Epithelial cell of proximal tubule (primary cell): ENCODE measurements at places on chromosomes 3 and 15. TPM values are rescaled to one million over a fixed set of nuclear protein-coding genes. Genes with fewer than 3 reads are reported as not detected.
A peak's percentile ranks its signal among the peaks of the same experiment; 100 is the strongest.

The ECE2 gene
- not detected in 2 replicates for total RNA-seq

The CCDC80 gene
- 11.6 and 12.2 TPM in 2 replicates for total RNA-seq

The SEMA7A gene
- 112 and 113 TPM in 2 replicates for total RNA-seq

The IQCF5 gene
- not detected in 2 replicates for total RNA-seq

The ANKRD63 gene
- total RNA-seq = 0.22 TPM in 1 of 2 replicates, not detected in the other

The GABRB3 gene
- total RNA-seq = 0.58 and 0.80 TPM in 2 replicates

The CYP1A1 gene
- total RNA-seq = 0.14 and 0.52 TPM in 2 replicates

The XIRP1 gene
- total RNA-seq = 0.12 TPM in 1 of 2 replicates, not detected in the other

The CCDC9B gene
- 4.6 and 10.7 TPM in 2 replicates for total RNA-seq

DNA sequence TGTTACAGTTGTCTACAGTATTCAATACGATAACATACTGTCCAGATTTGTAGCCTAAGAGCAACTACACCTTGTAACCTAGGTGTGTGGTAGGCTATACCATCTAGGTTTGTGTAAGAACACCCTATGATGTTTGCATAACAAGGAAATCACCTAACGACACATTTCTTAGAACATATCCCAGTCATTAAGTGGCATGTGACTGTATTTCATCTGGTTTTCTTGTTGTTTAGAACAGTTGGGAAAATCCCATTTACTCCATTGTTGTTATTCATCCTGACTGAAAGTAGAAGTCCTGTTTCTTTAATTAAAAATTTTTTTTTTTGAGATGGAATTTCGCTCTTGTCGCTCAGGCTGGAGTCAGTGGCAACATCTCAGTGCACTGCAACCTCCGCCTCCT, 31.3 kb downstream of the LRRC28 start:
- no peak for DNase-seq

- no peak for DNase-seq
Measured at GRCh38 chr15:77081971-77082370, 11.1 kb upstream of the TSPAN3 start.

GRCh38 chr15:90459368-90459767, 70.4 kb upstream of the CRTC3 start:
- DNase-seq = no peak

DNA sequence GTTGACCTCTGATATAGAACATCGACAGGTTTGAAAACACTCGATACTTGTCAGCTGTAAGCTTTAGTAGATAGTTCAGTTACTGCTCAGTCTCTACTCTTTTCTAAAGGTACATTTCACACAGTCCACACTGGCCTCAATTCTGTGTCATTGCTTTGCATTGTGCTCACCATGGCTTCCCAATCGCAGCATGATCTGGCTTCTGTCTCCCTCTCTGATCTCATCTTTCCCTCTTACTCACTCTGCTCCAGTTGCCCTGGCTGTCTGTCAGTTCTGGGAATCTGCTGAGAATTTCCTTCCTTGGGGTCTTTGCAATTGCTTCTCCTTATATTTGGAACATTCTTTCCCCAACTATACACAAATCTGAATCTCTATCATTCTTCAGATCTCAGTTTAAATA, 80.6 kb downstream of the GTF2E1 start:
- DNase-seq = no peak

DNA sequence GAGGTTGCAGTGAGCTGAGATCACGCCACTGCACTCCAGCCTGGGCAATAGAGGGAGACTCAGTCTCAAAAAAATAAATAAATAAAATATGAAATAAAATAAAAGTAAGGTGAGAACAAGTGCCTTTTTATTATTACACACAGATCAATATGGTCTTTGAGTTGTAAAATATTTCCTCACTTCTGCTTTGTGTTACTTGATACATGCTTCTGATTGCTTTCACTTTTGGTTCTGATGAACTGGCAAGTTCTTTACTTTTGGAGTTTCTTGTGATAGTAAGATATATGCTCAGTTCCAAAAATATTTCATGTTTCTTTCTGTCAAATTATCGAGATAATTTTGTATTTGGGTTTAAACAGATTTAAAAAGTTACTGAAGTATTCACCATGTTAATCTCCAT, 16.6 kb upstream of the GYG1 start:
- no peak for DNase-seq

- DNase-seq = no peak
Measured at GRCh38 chr3:168116279-168116678, 20.6 kb upstream of the GOLIM4 start.

DNA sequence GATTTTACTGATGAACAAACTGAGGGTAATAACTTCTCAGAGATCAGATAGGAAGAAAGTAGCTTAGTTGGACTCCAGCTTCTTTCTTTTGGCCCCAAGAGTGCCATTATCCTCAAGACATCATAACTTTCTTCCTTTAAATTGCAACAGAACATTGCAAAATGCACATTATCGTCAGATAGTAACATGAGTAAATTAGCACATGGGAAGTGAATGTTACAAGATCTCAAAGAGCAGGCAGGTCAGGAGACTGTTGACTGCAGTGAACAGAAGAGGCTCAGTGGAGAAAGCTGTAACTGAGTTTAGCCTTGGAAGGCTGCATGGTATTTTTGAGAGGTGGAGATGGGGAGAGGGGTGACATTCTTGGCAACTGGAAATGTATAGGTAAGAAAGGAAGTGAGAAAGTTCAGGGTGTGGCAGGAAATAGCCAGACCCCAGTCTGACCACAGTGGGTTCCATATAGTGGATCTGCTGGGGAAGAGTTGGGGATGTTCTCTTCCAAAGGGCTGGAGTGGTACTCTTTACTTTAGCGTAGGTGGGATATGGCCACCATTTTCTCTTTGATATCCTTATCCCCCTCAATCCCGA, 307.7 kb downstream of the RPLP1 start:
- DNase-seq = no peak

DNA sequence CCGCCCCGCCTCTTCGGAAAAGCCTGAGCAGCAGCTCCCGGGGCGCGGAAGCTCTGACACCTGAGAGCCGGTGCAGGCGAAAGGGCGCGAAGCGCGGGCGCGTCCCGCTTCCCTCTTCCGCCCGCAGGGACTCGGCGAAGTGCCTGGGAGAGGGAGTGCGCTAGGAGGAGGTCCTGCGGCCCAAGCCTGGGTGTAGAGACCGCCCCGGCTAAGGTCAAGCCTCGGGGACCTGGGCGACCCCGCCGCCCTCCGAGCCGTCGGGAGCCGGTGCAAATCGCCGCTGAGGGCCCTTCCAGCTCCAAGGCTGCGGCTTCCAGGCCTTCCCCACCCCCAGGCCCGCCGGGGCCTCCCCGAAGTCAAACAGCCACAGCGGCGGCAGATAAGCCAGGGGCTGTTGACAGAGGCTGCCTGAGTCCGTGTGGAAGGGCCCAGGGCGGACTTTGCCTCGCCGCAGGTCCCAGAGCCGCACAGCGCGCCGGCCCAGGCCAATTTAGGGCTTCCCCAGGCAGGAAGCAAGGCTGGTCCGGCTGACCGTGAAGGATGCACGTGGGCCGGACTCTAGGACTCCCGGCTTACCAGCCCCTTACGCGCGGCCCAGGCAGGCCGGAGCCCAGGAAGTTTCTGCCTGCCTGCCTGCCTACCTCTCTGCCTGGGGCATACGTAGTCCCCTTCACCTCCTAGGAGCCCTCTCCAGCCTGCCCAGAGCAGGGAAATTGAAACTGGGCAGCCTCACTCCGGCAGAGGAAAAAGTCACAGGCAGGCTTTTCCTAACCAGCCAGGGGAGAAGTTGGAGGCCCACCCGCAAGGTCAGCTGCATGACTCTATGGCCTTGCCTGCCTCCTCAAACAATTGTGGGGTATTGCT, 2.3 kb downstream of the ITPKA start:
- DNase-seq = no peak

DNA sequence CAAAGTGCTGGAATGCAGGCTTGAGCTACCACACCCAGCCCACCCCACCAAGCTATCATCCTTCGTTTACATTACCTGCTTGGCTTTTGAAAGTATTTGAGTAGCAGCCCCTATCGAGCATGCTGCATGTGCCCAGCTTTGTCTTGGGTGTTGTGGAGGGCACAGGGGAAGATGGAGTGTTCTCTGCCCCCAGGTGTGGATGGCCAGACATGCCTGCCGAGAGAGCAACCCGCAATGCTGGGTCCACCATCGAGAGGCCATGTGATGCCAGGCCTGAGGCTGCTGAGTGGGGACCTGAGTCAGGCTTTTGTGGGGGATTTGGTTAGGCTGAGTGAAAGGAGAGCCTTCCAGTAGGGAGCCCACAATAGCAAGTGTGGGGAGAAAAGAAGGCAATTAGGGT, 25.9 kb downstream of the FOXL2NB start:
- no peak for DNase-seq

DNA sequence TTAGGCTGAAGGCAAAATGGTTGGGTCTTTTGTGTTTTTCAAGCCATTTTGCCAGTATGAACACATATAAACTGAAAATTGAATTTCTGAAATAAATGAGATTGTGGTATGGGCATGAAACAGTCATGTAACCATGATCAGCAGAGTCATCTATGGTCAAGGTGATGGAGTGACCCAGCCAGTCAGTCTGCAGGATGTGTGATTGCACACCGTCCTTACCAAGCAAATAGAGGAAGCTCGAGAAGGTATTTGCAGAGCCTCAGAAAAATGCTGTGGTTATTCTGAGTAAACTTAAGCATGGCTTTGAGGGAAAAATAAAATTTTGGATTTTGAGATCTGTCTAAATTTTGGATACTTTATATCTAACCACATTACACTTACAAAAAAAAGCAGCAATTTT, 95.9 kb upstream of the RNF7 start:
- no peak for DNase-seq

GRCh38 chr15:92772626-92773244, 117.2 kb upstream of the FAM174B start:
- DNase-seq = no peak

DNA sequence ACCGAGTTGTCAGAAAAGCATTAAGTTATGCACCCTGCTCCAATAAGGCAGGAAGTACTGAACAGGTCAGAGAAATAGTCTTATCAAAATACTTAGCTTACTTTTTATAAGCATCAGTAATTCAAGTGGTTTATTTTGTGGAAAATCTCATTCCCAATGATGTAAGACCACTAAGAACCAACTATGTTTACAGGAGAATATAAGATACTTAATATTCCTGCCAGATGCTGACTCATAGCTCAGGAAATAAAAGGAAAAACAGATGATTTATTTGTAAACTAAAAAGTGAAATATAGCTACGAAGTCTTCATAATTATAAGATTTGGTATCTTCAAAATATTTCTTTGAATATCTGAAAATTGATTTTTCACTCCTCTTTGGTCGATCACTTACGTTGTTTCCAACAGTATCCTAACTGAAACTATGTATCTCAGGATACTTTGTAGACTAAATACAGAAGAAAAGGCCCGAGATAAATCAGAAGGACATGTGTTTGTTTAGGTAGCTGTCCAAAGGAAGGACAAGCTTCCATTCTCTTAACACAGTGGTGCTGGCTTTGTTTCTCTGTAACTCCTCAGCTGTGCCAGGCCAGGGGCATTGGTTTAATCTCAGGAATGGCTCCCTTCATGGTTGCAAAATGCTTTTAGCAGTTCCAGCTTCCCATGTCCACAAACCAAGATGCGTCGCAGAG, 295.8 kb downstream of the GBE1 start:
- DNase-seq = no peak

GRCh38 chr15:70156671-70157271, 59.1 kb upstream of the TLE3 start:
- no peak for DNase-seq

- no peak for DNase-seq
Measured at GRCh38 chr15:51155891-51156290, 61.2 kb upstream of the TNFAIP8L3 start.

- no peak for DNase-seq
Measured at GRCh38 chr3:71180524-71180923, 403.0 kb downstream of the FOXP1 start.

DNA sequence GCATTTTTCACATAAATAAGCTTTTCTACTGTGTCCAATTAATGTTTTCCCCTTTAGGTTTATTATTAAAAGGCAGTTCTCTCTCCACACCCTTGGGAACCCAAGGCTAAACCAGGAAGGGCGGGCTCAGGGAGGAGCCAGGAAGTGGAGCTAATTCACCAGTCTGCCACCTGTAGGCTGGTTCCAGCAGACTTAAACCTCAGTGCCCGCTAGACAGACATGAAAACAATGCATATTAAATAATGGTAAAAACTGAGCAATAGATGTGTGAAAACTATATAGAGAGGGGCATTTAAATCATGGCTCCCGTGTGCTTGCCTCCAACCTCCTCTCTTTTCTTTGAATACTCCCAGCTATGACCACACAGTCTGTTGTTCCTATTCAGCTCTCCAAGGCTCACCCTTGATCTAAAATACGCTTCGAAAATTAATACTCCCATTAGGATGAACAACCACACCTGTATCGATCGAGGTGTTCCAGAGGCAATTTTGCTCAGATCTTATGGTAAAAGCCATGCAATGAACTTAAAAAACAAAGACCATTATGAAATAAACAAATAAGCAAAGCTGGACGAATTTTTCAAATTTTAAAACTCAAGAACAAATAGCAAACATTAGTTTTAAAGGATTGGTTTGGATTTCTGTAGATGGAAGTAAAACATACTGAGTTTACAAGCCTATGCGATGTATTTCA, 253.3 kb downstream of the TJP1 start:
- peak; percentile 52 for DNase-seq

GRCh38 chr3:126435456-126436315, 40.0 kb downstream of the ZXDC start:
- no peak for DNase-seq

GRCh38 chr15:27468151-27468591, 497.2 kb downstream of the GABRG3 start:
- DNase-seq = no peak

DNA sequence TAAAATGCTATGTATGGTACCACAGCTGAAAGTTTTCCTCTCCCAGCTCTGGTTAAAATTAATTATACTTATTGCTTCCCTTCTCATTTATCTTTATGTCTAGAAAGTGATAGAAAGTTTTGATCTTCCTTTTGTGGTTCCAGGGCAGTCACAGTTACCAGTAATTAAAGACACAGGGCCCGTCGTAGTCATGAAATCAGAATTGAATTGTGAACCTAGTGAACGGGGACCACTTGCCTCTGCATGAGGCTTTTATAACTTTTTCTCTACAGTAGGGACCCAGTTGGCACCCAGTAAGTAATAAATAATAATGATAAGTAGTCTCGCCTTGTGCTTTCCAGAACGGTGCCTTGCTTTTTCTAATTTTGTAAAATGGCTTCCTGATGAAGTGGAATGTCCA, 231.7 kb upstream of the SATB1 start:
- no peak for DNase-seq

DNA sequence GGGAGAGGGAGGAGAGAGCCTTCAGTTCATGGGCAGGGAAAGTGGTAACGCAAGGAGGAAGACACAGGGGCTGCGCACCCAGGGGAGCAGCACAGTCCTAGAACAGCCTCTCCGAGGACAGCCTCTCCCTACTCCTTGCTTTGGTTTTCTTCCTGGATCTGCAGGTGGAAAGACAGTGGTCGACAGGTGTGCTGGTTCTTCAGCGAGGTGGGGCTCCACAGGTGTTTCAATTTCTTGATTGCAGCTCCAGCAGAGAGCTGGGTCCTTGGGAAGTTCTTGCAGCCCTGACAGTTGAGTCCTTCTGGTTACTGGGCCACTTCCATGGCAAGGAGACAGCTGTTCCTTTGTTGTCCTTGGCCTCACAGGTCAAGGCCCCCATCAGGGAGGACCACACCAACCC, 220.7 kb upstream of the NR2F2 start:
- no peak for DNase-seq

- DNase-seq = no peak
Measured at GRCh38 chr3:9627901-9628633, 21.2 kb upstream of the MTMR14 start.
